ENCODE measurements at places on chromosomes 12 and 14.
A peak's percentile ranks its signal among the peaks of the same experiment; 100 is the strongest.

DNA sequence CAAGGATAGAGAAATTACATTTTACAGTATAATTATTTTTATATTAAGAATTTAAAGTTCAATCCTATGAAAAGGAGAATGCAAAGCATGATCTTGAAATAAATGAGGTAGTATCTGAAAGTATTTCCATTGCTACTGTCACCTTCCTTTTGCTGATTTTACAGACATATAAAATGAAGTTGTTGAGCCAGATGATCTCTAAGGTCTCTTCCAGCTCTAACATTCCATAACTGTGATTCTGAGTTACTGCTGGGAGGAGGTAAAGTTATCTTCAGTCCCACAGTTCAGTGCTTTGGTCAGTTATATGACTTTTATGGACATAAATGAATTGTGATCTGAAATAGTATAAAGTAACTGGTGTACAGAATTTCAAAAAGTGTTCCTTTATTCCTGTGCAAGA is 52.8 kb downstream of the SLC38A6 start:
- no peak for DNase-seq

DNA sequence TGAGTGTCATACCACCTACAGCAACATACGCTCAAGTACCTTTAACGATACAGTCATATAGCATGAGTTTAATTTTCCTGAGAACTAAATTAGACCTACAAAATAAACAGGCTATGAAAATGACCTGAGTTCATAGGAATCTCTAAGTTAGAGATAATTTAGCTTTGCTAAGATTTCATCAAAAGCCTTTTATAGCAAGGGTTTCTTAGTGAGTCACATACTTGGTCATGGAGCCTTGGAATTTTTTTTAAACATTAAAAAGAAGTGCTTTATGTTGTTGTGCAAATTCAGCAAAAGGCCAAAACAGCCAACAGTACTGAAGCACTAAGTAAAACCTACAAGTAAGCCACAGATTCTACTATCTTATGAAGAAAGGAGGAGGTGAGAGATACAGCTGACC is 93.6 kb upstream of the FERMT2 start:
- DNase-seq: no peak

DNA sequence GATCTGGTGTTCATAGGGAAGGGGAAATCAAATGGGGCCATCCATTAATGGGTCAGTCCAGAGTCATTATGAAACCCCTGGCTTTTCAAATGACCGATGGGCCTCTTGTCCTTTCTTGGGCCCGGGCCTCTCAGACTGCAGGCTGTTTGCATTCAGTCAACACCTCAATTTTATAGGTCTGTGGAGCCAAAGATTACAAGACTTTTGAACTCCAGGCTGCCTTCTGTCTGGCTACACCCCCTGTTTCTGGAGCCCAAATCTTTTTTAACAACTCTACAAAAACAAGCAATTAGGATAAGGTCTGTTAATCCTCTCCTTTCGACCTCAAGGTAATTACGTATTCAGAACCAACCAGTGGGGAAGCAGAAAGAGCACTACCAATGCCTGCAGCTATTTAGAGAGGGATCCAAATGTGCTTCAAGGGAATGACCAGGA is 35.6 kb downstream of the DUSP6 start:
- no peak for DNase-seq

GRCh38 chr14:57735276-57735675 is 130.6 kb downstream of the SLC35F4 start:
- no peak for DNase-seq

GRCh38 chr12:54221402-54221984 is 32.7 kb upstream of the SMUG1 start:
- DNase-seq: no peak

GRCh38 chr12:60094436-60094835 is 498.6 kb downstream of the SLC16A7 start:
- DNase-seq: no peak

- no peak for DNase-seq
These were observed 106.3 kb downstream of the SPTSSA start for GRCh38 chr14:34355584-34356263.

- DNase-seq: no peak
These were observed 330.3 kb upstream of the SYT1 start for GRCh38 chr12:78534311-78534710.

DNA sequence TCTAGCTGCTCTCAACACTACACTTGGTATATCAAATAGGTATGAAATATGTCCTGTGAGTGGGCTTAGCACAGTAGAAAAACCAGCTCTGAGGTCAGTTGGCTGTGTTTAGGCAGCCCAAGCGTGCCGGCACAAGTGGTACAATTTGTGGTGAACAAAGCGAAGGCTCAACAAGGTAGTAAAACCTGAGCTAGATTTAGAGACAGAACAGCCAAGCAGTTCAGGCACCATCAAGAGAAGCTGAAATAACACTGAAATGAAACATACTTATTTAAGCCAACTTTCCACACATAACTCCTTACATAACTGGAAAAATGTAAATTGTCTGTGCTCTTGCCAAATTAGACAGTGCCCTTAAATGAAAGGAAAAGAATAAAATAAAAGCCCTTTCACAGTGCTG is 596.8 kb upstream of the FBXO33 start:
- DNase-seq: no peak

- DNase-seq: peak; percentile 99
These were observed at the start of gene GOLGA5 for GRCh38 chr14:92793709-92794546. TSS of gene GOLGA5 (plus strand) at chr14:92794305. CDS start at chr14:92797438, 3,133 bp downstream.

- no peak for DNase-seq
These were observed 26.4 kb upstream of the NUDT14 start for GRCh38 chr14:105207460-105207901.

DNA sequence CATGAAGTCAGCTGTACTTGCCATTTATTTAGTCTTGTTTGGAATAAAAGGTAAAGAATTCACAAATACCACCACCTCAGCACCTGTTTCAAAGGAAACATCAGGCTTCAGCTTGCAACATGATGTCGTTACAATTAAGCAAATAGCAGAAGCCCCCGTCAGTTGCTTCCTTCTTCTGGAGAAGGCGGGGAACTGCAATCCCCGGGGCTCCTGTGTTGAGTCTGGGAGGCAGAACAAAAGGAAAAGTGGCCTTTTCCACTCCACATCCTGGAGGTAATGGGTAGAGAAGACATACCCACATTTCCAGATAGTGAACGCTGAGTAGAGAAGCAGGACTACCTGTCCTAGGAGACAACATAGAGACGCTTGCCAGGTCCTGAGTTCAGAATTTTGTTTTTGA is 92.8 kb downstream of the DNAH10 start:
- DNase-seq: no peak

DNA sequence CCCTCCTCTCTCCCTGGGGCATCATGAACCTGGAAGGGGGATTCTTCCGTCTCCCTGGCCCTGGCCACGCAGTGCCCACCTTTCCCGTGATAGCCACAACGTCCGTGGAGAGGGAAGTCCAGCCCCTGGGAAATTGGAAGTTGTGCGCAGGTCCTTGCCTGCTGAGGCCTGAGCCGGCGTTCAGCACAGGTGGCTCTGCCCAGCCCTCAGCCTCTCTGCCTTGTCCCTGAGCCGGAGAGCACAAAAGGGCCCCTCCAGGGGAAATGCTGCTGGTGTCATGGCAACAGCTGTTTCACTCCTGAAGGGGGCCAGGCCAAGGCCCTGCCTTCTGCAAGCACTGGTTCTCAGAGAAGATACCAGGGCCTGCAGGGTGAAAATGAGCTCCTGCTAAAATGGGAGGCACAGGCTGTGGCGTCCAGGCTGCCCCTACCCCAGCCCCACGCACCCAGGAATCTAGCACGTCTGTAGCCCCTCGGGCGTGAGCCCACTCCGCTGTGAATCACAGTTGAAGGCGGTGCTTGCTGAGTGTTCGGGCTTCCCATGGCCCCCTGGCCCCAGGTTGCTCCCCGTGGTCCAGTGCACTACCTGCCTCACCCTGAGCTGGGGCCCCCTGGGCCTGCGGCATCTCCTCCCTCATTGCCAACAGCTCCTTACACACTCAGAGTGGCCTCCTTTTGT is 149.4 kb downstream of the ADGRD1 start:
- no peak for DNase-seq

GRCh38 chr12:92403210-92404175 is 257.8 kb upstream of the BTG1 start:
- DNase-seq: peak; percentile 59

GRCh38 chr12:6526201-6526600 is 8.1 kb upstream of the GAPDH start:
- no peak for DNase-seq

- DNase-seq: no peak
These were observed 10.9 kb downstream of the BTG1 start for GRCh38 chr12:92134638-92135274.

GRCh38 chr12:49803693-49804450 is 24.3 kb downstream of the NCKAP5L start:
- no peak for DNase-seq

GRCh38 chr12:105674871-105675699 is 344.6 kb downstream of the C12orf75 start:
- DNase-seq: no peak

DNA sequence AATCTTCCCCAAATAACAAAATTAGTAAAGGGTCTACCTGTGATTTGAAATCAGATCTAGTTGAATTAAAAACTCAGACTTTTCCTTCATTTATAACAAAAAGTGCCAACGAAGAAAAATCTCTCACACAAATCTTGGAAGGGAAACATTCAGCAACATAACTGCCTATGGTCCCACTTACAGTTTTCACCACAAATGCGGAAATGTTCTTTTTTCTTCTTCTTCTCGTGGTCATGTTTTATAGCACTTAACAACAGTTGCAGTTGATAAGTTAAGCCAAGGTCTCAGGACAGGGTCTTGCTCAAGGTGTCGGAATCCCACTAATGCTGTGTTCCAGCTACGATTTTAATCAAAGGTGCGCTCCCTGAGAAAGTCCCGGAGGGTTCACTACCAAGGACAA is 10.1 kb downstream of the RNASE6 start:
- no peak for DNase-seq

- no peak for DNase-seq
These were observed 22.5 kb upstream of the SLC6A12 start for GRCh38 chr12:236445-236844.

- DNase-seq: no peak
These were observed 60.0 kb downstream of the TMTC2 start for GRCh38 chr12:82746668-82747067.

- DNase-seq: no peak
These were observed 21.5 kb downstream of the DYRK2 start for GRCh38 chr12:67669934-67670631.

- DNase-seq: no peak
These were observed 8.1 kb downstream of the ATP6V0A2 start for GRCh38 chr12:123720141-123720814.

DNA sequence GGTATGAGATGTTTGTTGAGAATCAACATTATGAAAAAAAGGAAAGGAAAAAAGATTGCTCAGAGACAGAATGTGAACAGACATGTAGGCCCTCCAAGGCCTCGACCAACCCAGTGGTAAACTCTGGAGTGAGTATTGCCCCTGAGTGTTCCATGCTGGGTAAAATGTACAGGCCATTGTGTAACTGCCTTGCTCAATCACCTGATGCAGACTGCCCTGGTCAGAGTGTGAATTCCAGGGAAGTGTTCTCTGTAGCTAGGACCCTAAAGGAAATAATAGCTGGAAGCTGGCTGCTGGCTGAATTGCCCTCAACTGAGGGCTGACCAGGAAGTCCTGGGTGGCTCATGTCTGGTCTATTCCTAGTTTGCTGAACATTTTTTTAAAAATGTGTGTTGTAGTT is 1081.4 kb upstream of the LRFN5 start:
- no peak for DNase-seq

- DNase-seq: no peak
These were observed 40.7 kb downstream of the PPFIBP1 start for GRCh38 chr12:27564612-27565213.

DNA sequence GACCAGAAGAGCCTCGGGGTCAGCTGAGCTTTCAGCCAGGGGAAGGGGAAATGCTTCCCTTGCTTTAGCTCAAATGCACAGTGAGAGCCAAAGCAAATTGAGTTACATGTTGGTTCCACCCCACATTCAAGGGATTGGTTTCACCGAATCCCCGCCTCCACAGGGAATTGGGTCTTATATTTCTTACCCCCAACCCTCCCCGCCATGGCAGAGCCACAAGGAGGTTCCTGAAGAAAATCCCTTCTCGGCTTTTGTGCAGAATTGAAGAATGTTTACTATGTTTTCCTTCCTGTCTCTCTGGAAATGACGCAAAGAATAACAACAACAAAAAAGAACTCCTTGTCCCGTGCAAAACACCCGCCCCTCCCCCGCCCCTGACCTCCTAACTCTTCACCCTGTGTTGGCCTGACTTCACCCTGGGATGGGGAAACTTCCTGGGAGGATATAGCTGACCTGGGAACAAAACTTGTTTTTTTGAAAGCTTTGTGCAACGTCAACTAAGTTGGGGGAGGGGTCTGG is 21.9 kb upstream of the CIPC start:
- DNase-seq: no peak

Data from activated naive CD8-positive, alpha-beta T cell treated with anti-CD3 and anti-CD28 coated beads for 36 hours (primary cell).